Globus pallidus (tissue), 1 donor: ENCODE measurements at places on chromosomes 7 and 10.

DNA sequence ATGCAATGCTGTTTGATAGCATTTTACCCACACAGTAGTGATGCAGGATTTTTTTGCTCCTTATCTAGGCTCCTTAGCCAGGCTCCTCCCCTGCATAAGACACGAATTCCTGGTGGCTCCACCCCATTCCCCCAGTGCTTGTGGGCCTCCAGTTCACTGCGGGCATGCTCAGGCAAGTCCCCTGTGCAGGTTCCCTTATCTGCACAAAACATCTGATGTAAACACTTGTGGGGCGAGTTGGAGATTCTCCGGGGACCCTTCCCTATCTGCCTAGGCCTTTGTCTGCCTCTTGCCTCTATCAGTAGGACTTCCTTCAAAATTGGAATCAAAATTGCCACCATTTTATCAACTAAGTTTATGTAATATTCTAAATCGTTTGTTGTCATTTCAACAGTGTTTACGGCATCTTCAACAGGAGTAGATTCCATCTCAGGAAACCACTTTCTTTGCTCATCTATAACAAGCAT is 5.4 kb upstream of the STK17A start:
- no peak for DNase-seq

DNA sequence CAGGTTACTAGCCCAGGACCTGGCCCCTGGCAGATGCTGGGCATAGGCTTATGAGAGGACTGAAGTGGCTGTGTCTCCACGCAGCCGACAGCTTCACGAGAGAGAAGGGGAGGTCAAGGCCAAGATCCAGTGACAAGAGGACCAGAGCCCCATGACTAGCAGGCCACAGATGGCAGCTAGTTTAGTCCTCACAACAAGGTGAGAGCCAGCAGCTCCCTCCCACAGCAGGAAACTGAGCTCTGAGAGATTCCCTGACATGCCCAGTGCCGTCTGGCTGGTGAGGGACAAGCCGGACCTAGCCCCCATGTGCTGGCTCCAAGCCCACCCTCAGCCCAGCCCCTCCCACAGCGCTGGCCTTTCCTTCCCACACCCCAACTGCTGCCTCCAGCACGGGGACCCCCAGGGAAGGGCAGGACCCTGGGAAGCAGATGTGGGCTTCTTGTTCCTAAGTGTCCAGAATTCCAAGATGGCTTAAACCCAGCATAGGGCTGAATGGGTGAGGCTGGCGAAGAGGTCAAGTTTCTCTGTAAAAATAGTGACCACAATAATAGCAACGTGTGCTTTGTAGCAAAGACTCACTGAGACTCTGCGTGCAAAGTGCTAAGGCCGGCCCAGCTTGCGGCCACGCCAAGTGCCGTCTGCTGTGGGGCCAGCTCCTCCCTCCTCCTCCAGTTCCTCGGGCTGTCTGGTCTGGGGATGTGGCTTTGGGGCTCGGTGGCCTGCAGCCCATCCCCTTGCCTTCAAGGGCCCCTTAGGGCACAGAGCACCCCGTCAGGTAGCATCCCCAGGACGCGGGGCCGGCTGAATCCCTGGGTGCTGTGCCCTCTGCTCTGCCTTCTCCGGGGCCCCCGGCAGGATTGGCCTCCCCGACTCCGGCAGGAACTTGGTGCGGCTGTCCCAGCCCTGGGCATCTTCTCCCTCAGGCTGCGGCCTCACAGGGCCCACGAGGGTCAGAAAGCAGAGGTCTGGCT is 7.8 kb upstream of the FAM20C start:
- DNase-seq: no peak

DNA sequence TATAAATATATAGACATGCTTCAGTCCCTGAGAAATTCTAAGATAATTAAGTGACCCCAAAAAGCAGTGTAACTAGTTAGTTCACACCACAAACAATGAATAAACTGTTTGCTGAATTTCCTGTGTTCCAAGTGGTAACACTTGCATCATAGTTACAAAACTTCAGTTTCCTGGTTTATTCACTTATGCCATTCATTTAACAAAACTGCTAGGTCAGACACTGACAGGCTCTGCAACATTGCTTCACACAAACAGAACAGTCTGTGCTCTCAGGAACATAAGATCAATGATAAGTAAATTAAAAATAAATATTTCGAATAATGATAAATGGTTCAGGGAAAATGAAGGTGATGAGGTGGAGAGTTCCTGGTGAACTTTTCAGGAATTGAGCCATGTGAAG is 133.3 kb upstream of the NAMPT start:
- DNase-seq: no peak

- DNase-seq: no peak
Measured at GRCh38 chr10:80196270-80196949, 8.9 kb downstream of the ANXA11 start.

GRCh38 chr7:139867847-139868246 is 38.8 kb downstream of the TBXAS1 start:
- no peak for DNase-seq

GRCh38 chr10:28082316-28082715 is 83.4 kb upstream of the ODAD2 start:
- DNase-seq: no peak

DNA sequence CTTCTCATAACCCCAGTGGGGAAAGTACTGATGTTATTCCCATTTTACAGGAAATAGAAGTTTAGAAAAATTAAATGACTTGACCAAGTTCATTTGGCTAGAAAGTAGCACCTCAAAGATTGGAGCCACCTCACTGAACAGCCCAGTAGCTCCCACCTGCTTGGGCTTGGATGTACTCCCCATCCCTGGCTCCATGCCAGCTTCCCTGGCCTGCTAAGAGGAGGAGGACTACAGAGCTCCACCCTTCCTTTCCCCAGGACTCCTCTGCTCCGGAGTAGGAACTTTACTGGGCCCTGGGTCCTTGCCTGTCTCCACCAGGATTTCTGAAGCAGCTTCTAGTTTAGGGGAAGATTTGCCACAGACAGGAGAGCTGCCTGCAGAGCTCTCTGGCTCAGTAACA is 3.1 kb downstream of the HPS6 start:
- DNase-seq: no peak

GRCh38 chr7:11343818-11344413 is 370.2 kb downstream of the PHF14 start:
- DNase-seq: peak; percentile 38

DNA sequence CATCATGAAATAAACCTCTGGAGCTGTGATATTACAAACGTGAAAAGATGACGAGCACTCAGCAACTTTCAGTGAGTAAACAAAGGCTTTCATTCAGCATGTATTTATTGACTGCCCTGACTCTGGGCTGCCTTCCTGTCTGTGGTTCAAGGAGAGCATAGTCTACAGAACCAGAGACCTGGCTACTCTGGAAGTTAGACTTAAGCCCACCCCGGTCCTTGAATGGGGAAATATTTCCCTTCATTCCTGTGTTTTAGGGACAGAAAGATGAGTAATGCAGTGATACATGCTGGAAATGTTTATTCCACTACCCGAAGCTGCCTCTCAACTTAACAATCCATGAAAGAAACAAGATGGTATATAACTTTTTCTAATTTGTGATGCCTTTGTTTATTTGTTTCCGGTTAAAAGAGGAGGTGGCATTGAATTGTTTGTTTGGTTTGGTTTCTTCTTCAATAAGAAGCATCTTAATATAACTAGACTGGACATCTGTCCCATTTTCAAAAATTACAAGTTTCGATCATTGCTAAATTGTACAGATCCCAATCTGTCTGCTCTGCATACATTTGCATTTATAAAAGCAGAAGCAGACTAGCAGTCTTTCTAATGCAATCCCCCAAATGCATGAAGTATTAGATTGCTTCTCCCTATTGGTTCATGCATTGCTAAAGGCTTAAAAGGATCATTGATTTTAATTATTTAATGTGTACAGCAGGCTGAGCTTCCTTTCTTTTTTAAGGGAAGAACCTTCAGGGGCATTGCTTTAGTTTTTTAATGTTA is 57.7 kb downstream of the TRUB1 start:
- DNase-seq: no peak

DNA sequence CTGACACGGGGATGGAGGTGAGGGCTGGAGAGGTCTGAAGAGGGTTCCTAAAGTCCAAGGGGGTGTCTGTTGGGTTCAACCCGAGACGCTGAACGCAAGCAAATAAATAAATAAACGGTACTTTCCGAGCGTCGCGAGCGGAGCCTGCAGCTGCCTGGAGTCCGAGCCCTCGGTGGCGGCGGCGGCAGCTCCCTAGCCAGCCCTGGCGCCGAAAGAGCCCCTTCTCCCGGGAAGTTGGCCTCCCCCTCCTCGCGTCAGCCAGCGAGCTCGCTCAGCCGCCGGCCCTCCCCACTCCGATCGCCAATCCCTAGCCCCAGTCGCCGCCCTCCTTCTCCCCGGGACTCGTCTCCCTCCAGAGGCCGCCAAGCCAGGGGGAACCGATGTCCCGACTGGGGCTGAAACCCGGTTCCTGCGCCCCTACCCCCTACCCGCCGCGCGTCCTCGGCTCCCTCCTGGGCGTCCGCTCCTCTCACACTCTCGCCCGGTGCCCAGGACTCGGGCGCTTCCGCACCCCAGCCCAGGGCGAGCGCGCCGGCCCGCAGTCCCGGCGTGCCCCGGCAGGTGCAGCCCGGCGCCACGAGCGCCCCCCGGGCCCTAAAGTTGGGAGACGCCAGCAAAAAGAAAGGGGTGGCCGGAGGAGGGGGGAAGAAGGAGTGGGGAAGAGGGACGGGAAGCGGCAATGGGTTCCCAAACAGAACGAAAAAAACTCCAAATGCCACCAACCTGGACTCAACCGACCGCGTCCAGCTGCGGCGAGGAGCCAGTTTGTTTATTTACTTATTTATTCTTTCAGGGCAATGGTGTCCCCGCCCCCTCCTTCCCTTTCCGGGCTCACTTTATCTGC is at the start of gene GFRA1:
Gene GFRA1, minus strand, starts transcription at position 767 of the 844 bp plus-strand sequence. CDS start 1,177 bp downstream, outside the sequence.
- no peak for DNase-seq

- DNase-seq: no peak
Measured at GRCh38 chr10:123882681-123883445, 8.7 kb downstream of the CPXM2 start.

GRCh38 chr7:80357530-80357929 is 154.3 kb downstream of the GNAT3 start:
- DNase-seq: no peak

- DNase-seq: no peak
Measured at GRCh38 chr7:18357691-18358090, 137.9 kb upstream of the HDAC9 start.

- DNase-seq: no peak
Measured at GRCh38 chr7:84744385-84744784, 442.5 kb downstream of the SEMA3D start.

GRCh38 chr7:5354460-5355232 is 69.0 kb downstream of the TNRC18 start:
- DNase-seq: peak; percentile 24

- no peak for DNase-seq
Measured at GRCh38 chr10:86693721-86694369, 25.5 kb downstream of the LDB3 start.

- DNase-seq: no peak
Measured at GRCh38 chr10:52523696-52524095, 209.6 kb downstream of the DKK1 start.

DNA sequence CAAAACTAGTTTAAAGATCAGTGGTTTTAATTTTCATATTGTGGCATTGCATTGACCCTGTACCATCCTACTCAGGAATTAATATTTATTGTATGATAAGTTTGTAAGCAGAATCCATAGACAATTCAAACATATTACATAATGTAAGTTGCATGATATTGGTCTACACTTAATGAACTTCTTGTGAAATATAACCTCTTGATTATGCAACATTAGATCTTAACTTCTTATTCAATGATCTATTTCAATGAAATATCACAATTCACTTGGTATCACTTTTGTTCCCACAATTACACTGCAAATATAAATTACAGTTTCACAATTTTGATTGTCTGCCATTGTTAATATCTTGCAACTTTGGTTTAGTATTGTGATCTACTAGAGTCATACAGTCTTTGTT is 44.0 kb upstream of the TMEM229A start:
- no peak for DNase-seq

DNA sequence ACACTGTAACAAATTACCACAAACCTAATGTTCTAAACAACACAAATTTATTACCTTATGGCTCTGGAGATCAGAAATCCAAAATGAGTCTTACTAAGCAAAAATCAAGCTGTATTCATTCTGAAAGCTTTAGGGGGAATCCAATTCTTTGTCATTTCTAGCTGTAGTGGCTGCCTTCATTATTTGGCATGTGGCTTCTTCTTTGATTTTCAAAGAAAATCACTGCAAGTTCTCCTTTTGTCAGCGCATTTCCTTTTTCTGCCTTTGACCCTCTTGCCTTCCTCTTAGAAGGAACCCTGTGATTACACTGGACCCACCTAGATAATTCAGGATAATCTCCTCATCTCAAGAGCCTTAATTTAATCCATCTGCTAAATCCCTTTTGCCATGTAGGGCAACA is 36.9 kb downstream of the ZPBP start:
- no peak for DNase-seq

GRCh38 chr7:68900096-68900495 is 698.2 kb upstream of the AUTS2 start:
- no peak for DNase-seq

DNA sequence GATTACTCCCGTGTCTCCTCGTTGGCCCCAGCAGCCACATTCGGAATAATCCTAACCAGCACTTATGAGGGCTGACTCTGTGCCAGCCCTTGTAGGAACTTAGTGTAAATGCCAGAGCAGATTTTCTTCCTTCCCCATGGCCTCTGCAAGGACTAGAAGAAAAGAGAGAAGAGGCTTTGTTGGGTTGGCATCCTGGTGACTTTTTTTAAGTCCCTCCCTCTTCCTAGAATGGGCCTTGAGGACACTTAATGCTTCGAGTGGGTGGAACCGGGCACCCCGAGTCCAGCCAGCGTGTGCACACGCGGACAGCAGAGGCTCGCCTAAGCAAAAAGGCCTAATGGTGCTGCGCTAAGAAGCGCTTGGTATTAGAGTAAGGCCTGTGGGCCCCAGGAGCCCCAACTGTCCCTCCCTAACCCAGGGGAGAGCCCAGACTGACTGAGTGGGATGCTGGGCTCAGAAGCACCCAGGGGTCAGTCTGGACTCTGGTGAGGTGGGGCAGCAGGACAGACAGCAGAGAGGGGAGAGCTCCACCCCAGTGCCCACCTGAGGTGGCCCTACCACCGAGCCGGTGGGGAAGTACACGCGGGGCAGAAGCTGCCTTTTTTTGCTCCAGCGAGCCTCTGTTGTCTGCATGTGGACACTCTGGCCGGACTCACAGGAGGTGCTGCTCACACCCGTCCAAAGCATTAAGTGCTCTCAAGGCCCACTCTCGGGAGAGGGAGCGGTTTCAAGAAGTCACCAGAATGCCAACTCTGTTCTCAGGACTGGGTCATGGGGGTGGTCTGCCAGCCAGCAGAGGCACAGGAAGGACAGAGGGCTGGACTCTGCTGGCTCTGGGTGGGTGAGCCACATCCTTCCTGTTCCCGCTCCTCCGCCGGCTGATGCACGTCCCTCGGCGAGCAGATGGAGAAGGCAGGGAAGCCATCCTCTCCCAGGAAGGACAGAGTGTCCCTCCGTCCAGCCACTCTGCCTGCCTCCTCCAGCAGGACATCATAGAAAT is 12.5 kb downstream of the ITPRIP start:
- DNase-seq: no peak
